GM04504 (cell line): ENCODE measurements at places on chromosomes 5 and 9.

- DNase-seq: no peak
Measured at GRCh38 chr9:134887686-134888602, 7.3 kb downstream of the FCN2 start.

GRCh38 chr9:114583371-114584155 lies 4.0 kb upstream of the ATP6V1G1 start:
- no peak for DNase-seq

- no peak for DNase-seq
Measured at GRCh38 chr9:69264526-69264925, 60.5 kb upstream of the ENTREP1 start.

- DNase-seq: no peak
Measured at GRCh38 chr9:136695955-136696354, 8.7 kb upstream of the AGPAT2 start.

DNA sequence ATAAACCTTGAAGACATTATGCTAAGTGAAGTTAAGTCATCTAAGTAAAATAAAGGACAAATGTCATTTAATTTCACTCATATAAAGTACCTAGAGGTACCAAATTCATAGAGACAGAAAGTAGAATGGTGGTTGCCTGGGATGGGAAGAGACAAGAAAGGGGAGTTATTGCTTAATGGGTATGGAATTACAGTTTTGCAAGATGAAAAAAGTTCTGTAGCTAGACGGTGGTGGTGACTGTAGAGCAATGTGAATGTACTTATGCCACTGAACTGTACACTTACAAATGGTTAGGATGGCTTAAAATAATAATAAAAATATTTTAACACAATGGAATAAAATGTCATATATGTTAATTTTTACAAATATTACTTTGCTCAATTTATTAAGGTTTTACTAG lies 128.0 kb downstream of the MPDZ start:
- no peak for DNase-seq

GRCh38 chr5:66987949-66988838 lies 208.4 kb downstream of the CD180 start:
- DNase-seq: no peak

- no peak for DNase-seq
Measured at GRCh38 chr5:82537687-82538306, 259.6 kb upstream of the RPS23 start.

GRCh38 chr5:1685066-1685465 lies 114.6 kb downstream of the MRPL36 start:
- no peak for DNase-seq

DNA sequence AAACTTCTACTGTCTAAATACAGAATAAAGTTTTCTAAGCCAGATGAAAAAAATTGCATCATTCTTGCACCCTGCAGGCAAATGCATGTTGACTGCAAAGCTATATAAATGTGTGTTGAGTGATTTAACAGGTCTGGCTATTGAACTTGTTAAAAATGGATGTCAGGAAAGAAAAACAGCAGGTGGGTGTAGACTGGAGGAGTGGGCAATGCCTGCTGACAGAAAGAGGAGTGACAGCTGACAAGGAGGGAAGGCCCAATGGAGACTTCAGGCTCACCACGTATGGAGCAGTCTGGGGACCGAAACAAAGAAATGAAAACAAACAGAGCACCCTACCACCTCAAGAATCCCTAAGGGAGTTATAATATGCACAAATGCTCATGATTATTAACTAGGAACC lies 127.8 kb downstream of the GRIA1 start:
- no peak for DNase-seq

GRCh38 chr5:73606206-73606753 lies 19.7 kb upstream of the ARHGEF28 start:
- DNase-seq: no peak

GRCh38 chr5:73337586-73338255 lies 110.9 kb downstream of the FOXD1 start:
- DNase-seq: no peak

DNA sequence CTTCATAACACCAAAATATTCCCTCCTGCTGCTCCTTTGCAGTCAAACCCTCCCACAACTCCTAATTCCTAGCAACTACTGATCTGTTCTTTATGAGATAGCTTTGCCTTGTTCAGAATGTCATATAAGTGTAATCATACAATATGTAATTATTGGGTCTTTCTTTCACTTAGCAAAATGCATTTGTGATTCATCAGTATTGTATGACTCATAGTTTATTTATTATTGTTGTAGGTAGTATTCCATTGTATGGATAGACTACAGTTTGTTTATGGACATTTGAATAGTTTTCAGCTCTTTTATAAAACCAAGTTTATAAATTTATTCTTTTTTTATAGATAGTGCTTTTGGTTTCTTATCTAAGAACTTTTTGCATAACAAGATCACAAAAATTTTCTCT lies 468.2 kb upstream of the KIF2A start:
- DNase-seq: no peak

DNA sequence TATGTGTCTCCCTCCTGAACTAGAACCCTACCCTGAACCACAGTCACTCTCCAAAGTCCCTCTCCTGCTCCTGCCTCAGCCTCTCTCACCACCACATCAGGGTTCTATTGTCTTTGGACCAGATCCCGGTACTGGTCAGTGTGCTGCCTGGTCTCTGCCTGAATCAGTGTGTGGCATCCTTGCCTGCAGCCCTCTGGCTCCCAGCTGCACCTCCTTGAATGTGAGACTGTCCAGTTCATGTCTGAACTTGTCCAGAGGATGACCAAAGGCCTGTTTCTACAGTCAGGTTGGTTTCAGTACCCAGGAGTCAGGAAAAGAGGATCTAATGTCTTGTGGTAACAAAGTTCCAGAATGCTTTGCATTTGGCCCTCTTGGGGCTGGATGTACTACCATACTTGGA lies 76.8 kb upstream of the RANBP3L start:
- no peak for DNase-seq

GRCh38 chr5:66881480-66882161 lies 285.4 kb downstream of the MAST4 start:
- no peak for DNase-seq

DNA sequence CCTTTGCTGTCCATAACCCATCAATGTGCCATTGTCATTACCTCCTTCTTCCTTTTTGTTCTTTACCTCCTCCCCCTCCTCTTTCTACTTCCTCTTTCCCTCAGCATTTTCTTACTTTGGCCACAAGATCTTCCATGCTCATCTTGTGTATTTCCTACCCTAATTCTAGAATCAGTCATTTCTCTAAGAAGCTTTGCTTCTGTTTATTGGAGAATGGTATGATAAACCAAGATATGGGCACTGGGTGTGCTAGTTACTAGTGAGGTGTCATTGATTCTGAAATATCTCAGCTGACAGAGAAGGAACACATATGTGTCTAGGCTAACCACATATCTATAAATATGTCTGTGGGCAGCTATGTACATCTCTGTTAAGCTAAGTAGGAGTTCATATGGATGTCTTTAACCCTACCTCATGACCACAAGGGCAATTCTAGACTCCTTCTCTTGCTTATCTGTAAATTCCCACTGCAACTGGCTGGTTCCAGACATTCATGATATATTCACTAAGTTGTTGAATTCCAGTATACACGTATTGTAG lies 2051.3 kb upstream of the CDH9 start:
- no peak for DNase-seq

DNA sequence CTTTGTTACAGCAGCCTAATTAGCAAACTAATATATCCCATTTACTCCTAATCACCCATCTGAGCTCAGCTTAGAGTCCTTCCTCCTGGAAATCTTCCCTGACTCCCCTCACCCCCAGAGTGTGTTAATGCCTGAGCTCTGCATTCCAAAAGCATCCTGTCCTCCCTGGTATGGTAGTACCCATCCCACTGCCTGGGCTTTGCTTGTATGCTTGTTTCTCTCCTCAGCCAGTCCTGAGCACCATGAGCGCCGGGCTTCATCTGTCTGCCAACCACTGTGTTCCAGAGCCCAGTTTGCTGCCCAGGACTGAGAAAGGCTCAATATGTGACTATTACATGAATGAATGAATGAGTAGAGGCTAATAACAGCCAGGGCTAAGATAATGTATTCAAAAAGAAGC lies 272.4 kb downstream of the CDK5RAP2 start:
- DNase-seq: no peak

DNA sequence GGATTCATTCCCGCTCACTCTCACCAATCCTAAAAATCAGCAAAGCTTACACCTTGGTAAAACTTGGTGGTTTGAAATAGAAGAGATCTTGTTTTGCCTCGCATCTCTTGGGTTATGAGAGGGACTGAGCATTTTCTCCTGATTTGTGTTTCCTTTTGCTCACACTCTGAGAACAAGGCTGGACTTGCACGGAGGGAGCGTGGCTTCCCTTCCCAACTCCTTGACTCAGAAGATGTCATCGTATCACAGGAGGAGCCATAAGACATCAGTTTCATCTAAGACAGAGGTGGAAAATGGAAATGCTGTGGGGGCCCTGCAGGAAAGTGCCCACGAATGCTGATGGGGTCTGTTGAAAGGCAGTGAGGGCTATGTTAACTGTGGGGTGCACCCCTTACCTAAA lies 37.4 kb downstream of the CTSL start:
- DNase-seq: no peak

- no peak for DNase-seq
Measured at GRCh38 chr9:1927546-1927945, 87.6 kb upstream of the SMARCA2 start.

- DNase-seq: peak; percentile 12
Measured at GRCh38 chr5:88236866-88237642, 31.6 kb downstream of the TMEM161B start.

DNA sequence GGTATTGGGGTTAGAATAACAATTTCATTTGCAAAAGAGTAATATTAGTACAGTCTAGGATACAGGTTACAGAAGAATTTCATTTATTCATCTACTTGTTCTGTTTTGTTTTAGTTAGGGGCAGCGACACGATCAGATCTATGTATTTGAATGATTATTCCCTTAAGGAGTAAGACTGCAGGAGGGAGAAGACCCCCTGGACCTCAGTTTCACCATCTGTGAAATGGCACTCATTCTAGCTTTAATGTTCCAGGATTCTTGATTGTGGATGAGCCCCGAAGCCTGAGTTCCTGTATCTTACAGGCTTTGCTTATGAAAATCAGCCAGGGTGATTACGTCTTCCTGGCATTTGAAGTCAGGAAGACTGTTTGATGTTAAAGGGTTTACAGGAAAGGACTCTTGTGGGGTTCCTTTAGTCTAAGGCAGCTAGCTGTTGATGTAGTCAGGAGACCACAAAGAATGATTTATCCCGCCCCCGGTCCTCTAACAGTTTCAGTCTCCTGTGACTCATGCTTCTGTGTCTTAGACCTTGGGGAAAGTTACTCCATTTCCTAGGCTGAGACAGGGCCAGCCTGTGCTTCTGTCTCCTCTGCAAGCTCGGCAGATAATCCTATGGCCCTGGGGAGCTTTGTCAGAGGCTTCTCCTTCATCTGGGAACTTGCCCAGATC lies 11.5 kb downstream of the SMIM3 start:
- DNase-seq: peak; percentile 96

DNA sequence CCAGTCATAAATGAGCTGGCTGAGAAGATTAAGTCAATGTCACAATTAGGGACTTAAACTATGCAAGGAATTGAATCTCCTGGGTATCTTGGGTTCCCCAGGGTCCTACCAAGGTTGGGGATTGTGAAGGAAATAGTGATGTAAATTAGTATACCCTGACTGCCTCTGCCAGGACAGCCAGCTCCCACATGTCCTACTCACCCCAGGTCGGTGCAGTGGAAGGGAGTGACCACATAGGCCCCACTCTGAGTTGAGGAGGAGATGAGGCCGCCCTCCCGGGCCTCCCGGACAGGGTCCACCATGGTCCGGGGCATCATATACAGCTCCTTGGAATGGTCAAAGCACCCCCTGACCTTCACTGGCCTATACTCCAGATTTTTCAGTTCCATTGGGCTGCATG lies 2.7 kb downstream of the SURF1 start:
- DNase-seq: no peak

GRCh38 chr9:120236596-120236995 lies 343.4 kb downstream of the CDK5RAP2 start:
- no peak for DNase-seq

GRCh38 chr5:128462330-128462729 lies 75.7 kb downstream of the FBN2 start:
- DNase-seq: no peak

DNA sequence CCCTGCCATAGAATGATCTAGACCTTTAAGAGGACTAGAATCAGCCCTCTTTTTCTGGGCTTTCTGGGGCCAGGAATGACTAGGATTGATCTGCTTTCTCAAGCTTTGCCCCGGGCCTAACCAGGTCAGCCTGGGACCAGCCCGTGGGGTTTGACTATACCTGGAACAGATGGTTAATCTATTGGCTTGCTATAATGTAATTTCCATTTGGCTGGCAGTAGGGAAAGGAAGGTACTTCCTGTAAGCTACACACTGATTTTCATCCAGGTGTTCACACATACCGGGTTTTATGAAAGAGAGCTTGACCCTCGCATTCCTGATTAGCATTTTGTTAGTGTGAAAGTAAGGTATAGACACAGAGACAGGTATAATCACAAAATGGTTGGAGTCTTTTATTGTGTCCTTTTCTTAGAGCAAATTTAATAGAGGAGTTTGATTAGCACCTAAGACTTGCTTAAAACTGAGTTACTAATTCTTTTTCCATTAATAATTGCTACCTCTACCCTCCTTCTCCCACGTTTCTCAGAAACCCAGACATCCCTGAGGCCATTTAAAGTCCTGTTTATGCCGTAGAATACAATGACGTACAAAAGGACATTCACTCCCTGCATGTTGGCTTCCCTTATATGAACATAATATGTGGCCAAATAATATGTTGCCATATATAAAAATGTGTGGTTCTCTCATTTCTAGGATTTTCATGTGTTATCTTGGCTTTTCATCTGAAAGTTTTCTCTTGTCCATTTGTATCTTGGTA lies 17.3 kb downstream of the LNPEP start:
- DNase-seq: no peak
